SK-N-DZ (cell line): ENCODE measurements at places on chromosomes 3 and 15.

DNA sequence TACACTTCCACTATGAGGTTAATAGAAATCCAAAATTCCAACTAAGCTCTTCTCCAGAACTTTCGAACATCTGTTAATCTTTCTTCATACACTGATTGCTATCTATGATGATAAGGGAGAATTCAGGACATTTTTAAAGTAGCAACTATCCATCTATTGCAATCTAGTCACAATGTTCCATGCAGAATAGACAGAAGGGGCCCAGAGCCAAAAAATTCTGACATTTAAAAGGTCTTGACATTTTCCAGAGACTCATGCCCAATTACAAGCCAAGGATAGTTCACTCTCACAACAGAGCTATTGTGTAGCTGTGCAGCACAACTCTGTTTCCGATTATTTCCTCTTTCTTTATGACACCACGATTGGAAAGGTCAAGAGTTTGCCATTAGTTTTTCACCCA is 999.7 kb upstream of the ALCAM start:
- DNase-seq = peak; percentile 71

DNA sequence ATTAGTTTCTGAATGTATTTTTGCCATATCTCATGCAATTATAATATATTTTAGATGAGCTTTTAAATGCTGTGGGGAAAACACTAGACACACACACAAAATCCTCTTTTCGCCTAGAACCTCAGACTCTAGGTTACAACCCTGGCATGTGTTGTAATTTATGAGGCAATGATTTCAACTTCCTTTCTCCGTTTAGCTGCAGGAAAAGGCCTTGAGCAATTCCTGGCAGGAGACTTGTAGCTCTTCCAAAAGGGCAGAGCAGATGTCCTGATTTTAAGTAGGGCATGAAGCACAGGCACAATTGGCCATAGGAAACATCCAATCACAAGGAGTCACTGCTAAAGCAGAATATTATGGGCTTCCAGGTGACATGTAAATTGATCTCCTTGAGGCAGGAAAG is 82.0 kb downstream of the GPR156 start:
- DNase-seq = no peak

DNA sequence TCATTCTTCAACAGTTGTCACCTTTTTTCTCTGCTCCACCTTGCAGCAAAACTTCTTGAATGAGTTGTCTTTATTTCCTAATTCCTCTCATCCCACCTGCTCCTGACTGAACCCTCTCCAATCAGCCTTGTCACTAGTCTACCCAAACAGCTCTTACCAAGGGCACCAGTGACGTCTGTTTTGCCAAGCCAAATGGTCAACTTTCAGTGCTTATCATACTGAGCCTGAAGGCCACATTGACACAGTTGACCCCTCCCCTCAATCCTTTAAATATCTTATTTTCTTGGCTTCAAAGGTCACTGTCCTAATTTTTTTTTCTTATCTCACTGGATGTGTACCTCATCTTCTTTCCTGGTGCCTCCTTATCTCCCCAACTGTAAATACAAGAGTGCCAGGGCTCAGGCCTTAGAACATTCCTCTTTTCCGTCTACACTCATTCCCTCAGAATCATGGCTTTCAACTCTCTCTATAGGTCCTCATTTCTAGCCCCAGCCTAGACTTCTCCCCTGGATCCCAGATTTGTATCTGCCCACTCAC is 43.2 kb downstream of the CMTM8 start:
- no peak for DNase-seq

GRCh38 chr3:9676785-9677184 is 26.8 kb upstream of the CPNE9 start:
- DNase-seq = no peak

- no peak for DNase-seq
These were observed 83.8 kb downstream of the LINGO1 start for GRCh38 chr15:77548589-77549557.

DNA sequence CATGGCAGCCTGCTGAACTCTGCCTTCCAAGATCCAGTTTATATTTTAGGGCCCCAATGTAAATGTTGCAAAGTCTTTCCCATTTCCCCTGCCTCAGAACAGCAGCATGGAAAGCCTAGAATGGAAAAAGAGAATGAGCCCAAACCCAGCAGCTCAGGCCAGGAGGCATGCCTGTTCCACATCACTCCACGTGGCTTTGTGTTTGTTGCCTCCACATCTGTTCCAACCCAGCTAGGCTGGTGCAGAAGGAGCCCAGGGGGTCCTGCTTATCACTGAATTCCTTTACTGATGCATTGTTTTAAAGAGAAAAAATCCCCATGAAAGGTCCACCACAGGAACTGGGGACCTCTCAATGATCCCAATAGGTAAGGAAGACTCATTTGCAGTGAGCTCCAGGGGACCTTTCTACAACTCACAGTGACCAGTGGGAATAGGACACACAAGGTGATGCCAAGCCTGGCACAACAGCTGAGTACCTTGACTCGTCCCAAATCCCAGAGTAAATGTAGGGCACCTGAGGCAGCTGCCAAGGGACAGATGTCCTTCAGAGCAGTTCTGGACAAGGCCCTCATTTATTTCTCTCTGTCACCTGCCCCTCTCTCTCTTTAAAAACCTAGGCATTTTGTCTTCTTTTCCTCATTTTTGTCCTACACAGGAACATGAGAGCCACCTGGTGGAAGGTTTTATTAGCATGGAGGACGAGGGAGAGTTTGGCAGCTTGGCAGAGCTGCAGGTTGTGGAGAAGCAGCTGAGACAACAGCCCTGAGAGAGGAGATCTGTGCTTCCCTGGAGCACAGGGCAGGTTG is 41.7 kb upstream of the ADAMTS17 start:
- DNase-seq = peak; percentile 53

- DNase-seq = no peak
These were observed 23.2 kb downstream of the HHLA2 start for GRCh38 chr3:108319428-108320082.

DNA sequence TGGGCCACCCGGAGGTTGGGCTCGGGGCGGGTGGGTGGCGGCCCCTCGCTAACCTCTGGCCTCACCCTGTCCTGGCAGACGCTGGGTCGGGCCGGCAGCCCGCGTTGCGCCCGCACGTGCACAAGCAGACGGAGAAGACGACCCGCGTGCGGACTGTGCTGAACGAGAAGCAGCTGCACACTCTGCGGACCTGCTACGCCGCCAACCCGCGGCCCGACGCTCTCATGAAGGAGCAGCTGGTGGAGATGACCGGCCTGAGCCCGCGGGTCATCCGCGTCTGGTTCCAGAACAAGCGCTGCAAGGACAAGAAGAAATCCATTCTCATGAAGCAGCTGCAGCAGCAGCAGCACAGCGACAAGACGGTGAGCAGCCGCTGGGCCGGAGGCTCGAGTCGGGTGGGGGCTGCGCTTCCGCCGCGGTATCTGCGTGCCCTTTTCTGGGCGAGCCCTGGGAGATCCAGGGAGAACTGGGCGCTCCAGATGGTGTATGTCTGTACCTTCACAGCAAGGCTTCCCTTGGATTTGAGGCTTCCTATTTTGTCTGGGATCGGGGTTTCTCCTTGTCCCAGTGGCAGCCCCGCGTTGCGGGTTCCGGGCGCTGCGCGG is 3.7 kb downstream of the ISL2 start:
- DNase-seq = no peak

DNA sequence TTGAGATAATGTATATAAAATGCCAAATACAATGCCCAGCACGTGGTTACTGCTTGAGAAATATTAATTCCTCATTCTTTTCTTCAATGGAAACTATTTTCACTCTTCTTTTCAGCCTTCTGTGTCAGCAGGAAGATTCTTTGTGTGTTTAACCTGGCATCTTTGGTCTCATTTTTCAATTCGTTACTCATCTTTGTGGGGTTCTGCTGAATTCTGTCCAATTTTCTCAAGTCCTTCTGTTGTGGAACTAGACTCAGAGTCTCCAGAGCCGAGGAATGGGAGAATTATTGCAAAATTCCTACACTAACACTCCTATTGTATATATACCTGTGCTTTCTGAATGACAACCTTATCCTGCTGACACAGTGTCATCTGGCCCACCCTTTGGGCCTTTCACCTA is 96.8 kb upstream of the RGMA start:
- DNase-seq = no peak

DNA sequence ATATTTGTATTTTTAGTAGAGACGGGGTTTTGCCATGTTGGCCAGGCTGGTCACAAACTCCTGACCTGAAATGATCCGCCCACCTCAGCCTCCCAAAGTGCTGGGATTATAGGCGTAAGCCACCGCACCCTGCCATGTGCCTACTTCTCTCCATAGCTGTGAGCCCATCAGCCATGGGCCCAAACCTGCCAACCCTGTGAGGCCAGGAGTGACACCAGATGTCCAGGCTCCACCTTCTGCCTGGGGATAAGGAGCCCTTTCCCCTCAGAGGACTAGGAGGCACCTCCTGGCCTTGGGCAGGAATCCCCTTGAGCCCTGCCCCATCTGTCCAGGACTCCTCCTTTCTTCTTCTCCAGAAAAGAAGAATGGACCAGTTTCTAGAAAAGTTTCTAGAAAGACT is 14.2 kb upstream of the RFT1 start:
- no peak for DNase-seq

DNA sequence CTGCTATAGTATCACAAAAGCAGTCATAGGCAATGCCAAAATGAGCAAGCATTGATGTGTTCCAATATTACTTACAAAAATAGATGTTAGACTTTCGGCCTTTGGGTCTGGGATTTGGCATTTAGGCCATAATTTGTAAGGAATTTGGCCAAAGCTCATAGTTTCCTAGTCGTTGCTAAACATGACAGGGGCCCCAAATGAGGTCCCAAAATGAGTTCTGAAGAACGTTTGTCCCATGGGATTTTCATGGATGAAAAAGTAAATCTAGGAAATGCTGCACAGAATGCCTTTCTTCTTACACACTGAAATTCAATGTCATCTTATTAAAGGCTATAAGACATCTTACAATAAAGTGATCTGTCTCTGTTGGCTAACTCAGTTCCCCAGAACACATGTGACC is 456.0 kb downstream of the CNTN4 start:
- no peak for DNase-seq

DNA sequence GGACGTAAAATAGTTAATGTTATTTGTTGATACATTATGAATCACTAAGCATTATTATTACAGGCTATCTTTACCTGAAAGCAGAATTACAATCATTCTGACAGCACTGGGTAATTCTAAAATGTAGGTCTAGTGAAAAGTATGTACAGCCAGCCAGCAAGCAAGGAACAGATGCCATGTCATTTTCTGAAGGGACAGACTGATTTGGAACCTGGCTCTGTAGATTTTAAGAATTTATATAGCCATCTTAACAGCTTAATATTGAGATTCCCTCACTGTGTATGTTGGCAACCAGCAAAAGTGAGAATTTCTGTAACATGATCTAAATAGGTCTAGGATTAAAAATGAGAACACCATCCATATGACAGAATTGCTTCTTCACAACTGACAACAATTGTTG is 359.4 kb downstream of the ZIC4 start:
- no peak for DNase-seq

DNA sequence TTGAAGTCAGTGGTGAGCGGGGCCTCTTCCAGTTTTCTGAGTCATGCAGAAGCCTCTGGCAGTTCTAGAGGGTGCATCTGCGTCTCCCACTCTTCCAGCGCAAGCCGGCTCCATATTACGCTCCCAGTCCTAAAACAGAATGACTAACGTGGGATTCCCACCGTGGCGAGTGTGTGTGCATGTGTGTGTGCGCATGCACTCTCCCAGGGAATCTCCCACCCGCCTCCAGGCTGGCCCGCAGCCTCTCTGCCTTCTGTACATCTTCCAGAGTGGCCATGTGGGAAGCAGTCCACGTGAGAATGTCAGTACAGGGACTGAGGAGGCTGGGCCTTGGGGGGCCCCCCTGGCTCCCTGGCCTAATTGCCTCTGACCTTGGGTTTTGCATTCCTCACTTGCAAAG is 87.7 kb downstream of the LSM3 start:
- no peak for DNase-seq

GRCh38 chr3:94001827-94002495 is 22.0 kb downstream of the ARL13B start:
- no peak for DNase-seq

DNA sequence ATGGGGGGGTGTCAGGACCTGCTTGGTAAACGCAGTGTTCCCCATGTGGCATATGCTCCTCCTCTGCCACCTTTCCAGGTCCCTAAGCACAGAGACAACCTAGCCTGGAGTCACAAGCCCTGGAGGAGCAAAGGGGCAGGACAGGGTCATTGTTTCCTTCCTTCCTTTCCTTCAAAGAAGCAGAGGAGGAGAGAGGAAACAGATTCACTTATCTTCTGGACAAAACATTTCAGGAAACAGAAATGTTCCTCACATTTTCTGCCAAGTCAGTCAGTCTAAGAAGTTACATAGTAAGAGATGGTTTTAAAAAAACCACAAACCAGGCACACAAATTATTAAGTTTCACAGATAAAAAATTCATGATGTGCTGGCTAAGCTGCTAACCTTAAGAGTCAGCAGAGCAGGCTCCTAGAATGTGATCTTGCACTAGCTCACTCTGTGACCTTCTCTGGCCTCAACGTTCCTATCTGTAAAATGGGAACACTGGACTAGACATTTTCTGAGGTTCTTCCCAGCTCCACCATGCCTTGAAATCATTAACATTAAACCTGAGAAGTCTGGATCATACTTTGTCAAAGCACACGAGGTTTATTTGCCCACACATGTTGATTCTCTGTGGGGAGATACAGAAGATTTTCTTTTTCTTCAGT is 47.9 kb downstream of the ATP13A5 start:
- DNase-seq = no peak

DNA sequence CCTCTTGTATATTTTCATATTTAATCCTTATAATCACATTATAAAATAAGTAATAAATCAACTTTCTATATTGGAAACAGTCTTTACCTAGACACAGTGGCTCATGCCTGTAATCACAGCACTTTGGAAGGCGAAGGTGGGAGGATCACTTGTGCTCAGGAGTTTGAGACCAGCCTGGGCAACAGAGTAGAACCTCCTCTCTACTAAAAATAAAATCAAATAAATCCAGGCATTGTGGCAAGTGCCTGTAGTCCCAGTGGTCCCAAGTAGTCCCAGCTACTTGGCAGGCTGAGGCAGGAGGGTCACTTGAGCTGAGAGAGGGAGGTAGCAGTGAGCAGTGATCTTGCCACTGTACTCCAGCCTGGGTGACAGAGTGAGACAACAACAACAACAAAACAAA is 975.1 kb downstream of the ROBO1 start:
- DNase-seq = no peak

DNA sequence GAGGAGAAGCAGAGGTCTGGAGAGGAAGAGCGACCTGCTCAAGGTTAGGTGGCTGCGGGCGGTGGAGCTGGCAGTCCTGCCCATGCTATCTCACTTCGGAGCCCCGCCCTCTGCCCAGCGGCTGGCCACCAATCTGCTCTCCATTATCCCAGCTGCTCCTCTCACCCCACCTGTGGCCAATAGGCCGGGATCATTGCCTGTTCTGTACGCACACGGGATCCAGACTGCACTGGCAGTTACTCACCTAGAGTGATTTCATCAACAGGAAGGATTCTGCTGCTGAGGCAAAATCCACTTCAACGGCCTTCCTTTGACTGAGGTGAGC is 100.6 kb downstream of the TLE3 start:
- DNase-seq = no peak

- no peak for DNase-seq
These were observed 39.9 kb downstream of the LEO1 start for GRCh38 chr15:51931638-51932037.

GRCh38 chr15:67340630-67341029 is 86.0 kb downstream of the IQCH start:
- DNase-seq = no peak

- no peak for DNase-seq
These were observed 97.7 kb downstream of the RPL39L start for GRCh38 chr3:187041362-187042307.

GRCh38 chr3:23096041-23096440 is 107.1 kb upstream of the UBE2E2 start:
- no peak for DNase-seq
